ENCODE measurements at places on chromosomes 12 and 14.

DNA sequence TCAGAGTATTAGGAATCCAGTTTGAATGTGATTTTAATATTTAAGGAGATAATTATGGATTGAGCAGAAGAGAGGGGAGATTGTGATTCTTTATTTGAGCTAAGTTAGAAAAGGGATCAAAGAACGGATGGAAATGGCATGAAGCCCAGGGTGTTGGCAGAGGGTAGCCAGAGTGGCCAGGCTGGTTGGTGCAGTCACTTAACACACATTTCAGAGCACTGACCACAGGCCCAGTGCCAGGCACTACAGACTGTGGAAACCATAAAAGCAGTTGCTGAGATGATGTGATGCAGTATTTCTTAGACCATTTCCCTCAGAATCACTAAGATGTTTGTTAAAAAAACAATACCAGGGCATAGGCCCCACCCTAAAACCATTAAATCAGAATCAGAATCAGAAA lies 167.7 kb upstream of the AMIGO2 start:
- DNase-seq, result no peak

- DNase-seq, result no peak
Observed at GRCh38 chr14:92540472-92541048, 27.0 kb downstream of the RIN3 start.

DNA sequence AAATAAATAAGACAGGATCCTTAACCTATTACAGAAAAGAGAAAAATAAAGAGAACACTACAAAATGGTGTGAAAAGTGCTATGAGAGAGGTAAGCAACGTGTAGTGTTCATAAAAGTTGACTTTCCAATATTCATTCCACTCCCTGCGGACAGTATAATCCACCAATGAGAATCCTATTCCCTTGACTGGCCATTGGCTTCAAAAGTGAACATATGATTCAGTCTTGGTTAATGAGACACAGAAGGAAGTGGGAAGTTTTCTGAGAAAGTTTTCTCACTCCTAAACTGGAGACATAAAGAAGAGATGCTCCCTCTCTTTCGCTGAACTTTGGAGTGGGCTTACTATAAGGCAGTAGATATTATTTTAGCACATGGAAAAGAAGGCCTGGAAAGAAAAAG lies 153.1 kb downstream of the PAWR start:
- DNase-seq, result no peak

DNA sequence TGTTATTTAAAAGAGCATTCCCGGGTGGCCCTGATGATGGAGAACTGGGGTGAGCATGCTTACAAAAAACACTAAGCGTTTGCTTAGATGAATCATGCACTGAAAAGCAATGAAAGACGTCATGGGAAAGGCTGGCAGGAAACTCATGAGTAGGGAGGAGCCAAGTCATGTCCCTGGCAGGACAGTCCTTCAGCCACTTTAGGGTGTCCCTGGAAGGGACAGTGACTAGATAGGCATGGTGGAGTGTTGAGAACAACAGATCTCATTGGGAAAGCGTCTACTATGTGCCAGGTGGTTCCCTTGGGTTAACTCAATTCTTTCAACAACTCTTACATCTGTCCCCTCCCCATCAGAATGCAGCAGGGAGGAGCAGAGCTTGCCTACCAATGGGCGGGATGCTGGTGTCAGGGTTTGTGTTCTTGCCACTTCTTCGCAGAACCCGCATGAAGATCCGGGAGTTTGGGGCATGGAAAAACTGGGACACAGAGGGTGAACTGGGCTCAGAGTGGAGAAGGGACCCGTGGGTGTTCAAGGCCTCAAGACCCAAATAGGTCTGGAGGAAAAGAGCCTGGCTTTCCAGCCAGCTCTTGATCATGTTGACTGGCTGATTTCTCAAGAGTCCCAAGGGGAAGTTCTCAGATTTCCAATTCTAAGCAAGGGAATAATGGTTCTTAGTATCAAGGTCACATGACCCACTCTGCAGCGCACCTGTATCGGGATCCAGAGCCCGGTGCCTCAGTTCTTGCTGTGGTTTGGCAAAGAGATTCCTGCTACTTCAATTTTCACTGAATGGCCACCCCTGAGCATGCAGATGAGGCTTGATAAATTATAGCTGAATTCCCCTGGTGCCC lies 653.9 kb upstream of the TBX3 start:
- no peak for DNase-seq

GRCh38 chr12:53726946-53727309 lies 324 bp downstream of the CALCOCO1 start:
- DNase-seq, result no peak

DNA sequence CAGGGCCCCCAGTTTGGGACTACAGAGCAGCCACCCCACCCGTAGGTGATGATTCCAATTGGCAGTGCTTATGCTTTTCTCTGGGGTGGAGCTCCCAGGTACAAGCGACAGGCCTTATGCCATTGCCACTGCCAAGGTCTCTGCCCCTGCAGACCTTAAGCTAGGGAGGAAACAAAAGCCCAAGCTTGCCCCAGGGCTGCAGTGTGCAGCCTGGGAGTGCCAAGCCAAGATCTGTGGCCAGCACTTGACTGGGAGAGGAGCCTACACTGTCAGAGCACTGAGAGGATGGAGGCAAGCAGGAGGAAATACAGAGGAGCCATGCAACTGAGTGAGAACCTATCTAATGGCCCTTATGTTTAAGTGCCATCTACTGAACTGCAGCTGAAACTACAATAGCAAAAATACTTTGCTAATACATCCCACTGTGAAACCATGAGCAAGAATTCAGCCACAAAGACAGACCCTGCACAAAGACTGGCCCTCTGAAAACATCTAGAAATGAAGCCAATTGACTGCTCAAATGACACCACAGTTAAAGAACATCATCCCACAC lies 17.7 kb upstream of the ASCL1 start:
- no peak for DNase-seq

GRCh38 chr12:14959463-14959862 lies 1.9 kb downstream of the ARHGDIB start:
- DNase-seq, result no peak

GRCh38 chr12:22283508-22283907 lies 51.0 kb downstream of the ST8SIA1 start:
- no peak for DNase-seq

DNA sequence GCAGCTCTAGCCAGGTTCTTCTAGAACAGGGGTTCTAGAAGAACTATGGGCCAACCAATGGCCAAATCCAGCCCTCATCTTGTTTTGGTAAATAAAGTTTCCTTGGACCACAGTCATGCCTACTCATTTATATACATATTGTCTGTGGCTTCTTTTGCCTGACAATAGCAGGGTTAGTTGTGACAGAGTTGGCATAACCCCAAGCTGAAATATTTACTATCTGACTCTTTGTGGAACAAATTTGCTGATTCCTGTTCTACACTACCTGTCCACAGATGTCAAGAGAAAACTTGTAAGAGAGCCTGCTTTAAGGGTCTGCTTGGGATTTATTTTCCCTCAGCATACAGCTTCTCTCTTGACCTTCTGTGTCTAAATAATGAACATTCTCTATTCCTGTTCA lies 289.0 kb downstream of the KSR2 start:
- DNase-seq, result no peak

DNA sequence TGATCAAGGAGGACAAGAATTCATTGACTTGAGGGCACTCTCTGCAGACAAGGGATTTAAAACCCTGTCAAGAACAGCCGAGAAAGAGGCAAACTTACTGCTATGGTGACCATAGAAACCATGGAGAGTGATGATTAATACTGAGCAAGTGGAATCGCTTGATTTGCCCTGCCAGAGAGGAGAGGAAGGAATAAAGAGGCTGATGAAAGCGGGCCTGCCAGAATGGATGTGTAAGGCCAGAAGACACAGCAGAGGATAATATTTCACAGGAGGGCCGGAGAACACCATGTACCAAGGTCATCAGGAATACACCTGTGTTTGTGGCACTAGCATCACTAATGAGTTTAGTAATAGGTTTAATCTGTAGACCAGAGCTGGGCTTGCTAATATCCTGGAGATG lies 221.8 kb upstream of the DCN start:
- no peak for DNase-seq
